ENCODE measurements at places on chromosomes 3 and 15. TPM values are rescaled to one million over a fixed set of nuclear protein-coding genes. Genes with fewer than 3 reads are reported as not detected.
A peak's percentile ranks its signal among the peaks of the same experiment; 100 is the strongest.

TLR9 gene
- 26.5 TPM for total RNA-seq

DPPA2 gene
- not detected for total RNA-seq

GADL1 gene
- total RNA-seq = not detected

PLS1 gene
- total RNA-seq = 1.4 TPM

PRSS50 gene
- not detected for total RNA-seq

PLA1A gene
- not detected for total RNA-seq

GPR149 gene
- not detected for total RNA-seq

C3orf52 gene
- 0.07 TPM for total RNA-seq

SPINK8 gene
- total RNA-seq = not detected

ADAMTS9 gene
- not detected for total RNA-seq

OSTN gene
- total RNA-seq = not detected

RAD18 gene
- 23.9 TPM for total RNA-seq

TMEM45A gene
- 0.11 TPM for total RNA-seq

FEZF2 gene
- total RNA-seq = not detected

DNA sequence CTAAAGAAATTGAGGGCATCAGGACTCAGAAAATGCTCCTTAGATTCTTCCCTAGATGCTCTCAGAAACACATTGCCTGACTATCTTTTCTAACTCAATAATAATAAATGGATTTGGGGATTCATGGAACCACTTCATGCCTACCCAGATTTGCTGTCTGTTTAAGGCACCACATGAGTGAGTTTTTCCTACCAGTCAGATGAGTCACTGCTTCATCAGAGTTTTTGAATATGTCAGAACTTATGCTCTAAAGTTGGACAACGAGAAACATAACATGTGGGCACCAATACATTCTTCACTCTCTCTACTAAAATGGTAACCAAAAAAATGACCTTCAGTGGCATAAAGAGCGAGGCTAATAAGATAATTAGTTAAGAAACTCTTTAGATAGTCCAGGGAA, 1135.1 kb downstream of the TUSC7 start:
- DNase-seq = no peak

GRCh38 chr3:170033489-170033888, 4.3 kb upstream of the GPR160 start:
- no peak for DNase-seq

DNA sequence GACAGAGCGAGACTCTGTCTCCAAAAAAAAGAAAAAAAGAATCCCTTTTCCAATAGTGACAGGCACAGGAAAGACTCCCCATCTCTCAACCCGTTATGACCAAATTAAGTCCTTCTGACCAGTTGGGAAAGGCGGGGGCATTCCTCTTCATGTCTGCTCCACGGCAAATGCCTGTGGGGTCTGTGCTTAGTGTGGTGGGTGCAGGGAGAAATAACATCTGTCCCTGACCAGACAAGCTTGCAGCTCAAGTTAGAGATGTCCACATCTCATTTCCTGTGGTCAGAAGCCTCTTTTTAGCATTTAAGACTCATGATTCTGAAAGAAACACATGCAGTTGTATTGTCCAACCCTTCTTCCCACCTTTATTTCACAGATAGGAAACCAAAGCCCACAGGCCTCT, 16.2 kb downstream of the PLA1A start:
- no peak for DNase-seq

DNA sequence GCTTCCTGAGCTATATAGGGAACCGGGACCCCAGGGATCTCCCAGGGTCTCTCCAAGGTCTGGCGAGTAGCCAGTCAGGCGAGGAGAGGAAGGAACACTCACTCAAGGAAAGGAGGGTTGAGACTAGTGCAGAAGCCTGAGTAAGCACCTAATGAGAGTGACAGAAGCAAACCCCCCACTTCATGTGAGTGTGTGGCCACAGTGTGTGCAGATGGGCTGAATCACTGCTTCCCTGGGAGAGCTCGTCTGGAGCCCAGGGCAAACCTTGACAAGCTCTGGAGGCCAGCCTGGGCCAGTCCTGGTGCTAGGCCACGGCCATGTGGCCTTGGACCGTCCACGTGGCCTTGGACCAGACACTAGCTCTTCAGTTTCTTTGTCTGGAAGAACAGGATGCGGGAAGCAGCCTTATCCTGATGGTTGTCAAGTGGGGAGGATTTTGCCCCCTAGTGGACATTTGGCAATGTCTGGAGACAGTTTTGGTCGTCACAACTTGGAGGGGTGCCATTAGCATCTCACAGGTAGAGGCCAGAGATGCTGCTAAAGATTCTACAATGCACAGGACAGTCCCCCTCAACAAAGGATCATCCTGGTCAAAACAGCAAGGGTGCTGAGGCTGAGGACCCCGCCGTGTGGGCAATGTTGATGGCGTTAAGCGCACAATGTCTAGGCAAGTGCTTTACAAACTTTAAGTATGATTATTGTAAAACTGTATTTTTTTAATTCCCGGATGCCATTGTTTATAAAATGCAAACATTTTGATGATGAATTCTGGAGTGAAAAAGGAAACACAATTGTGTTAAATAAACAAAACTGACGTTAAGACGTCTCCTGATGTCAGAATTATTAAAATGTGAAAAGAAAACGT, 34.8 kb upstream of the CTSH start:
- peak; percentile 88 for DNase-seq

DNA sequence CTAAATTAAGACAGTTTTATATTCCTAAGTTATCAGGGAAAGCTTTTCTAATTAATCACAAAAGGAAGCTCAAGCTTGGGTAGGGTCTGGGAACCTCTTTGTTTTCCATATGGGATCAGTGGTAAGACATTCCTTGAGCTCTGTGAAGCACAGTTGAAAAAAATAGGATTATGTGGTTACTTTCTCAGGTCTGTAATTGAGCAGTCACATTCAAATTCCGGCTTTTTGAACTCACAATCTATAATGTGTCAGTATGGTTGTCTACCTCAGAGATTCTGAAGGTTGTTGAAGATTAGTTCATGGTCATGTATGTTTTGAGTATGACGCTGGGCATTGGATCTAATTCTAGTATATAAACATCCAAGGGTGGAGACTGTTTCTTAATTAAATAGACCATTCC, 364.5 kb downstream of the LPP start:
- DNase-seq = no peak

DNA sequence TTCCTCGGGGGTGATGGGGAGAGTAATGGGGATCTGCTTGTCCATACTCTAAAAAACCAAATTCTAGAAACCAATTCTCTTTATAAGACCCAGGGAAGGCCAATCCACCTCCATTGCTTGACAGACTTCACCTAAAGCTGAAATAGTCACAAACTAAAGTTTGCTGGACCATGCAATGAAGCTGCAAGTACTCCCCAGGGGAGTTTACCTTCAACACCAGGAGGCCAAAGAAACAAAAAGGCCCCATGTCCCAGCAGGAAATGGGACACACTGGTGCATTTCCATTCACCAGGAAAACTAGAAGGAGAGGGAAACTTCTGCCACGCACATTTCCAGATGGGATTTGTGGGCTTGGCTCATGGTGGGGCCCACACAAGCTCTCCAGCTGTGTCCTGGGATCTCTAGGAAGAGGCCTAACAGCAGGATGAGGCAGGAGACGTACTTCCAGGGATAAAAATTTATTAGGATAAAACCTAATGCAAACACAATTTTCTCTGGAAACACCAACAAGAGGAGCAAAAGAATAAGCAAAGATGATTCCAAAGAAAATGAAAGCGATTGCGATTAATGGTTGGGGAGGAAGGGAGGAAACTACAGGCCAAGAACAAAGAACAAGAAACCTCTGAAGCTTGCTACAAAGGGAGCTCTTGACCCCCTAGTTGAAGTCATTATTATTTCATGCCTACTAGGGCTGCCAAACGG, 238.0 kb upstream of the LRTM1 start:
- no peak for DNase-seq

- peak; percentile 65 for DNase-seq
Measured at GRCh38 chr3:80688814-80689213, 921.0 kb upstream of the ROBO1 start.

DNA sequence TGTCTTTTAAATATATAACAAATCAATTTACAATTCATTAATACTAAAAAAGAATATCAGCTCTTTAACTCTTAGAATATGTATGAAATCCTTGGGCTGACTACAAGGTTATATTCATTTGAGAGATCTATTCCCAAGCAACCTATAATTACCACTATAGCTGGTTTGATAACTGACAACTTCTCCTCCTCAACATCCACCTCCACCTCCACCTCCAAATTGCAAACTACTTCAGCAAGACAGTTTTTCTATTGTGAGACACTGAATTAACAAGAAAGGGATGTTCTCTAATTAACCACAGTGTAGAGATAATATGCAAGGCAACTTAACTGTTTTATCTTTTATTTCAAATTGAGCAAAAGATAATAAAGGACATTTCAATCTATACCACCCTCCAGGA, 284.8 kb upstream of the ARL6 start:
- no peak for DNase-seq

GRCh38 chr15:73589766-73590165, 43.4 kb downstream of the NPTN start:
- no peak for DNase-seq

GRCh38 chr15:86526938-86527690, 447.4 kb downstream of the AGBL1 start:
- DNase-seq = no peak

- peak; percentile 94 for DNase-seq
Measured at GRCh38 chr3:135503760-135504686, 461.5 kb upstream of the PPP2R3A start.

- peak; percentile 80 for DNase-seq
Measured at GRCh38 chr3:112327371-112327951, 5.5 kb upstream of the CD200 start.

DNA sequence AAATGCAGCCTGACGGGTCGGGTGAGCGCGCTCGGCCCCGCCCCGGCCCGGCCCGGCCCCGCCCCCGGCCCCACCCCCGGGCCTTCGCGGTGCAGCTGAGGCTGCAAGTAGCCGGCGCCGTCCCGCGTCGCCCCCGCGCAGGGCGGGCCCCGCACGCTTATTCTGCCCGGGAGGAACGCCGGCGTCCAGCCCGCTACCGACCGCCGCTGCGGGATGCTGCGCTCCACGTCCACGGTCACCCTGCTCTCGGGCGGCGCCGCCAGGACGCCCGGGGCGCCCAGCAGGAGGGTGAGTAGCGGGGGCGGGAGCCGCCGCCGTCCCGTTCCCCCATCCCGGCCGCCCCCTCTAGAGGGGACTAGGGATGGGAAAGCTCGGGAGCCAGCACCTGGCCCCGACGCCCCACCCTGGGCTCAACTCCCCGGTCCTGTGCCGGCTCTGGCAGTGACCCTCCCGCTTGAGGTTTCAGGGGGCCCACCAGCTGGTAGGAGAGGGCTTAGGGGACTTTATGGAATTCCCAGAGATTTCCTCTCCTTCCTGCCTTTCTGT, at the start of gene MYZAP:
Gene MYZAP (plus strand): TSS at position 83 of the 546 bp plus-strand sequence. CDS start 131 bp downstream, at position 214.
- no peak for DNase-seq

- DNase-seq = no peak
Measured at GRCh38 chr15:69656271-69657030, 203.8 kb downstream of the RPLP1 start.

DNA sequence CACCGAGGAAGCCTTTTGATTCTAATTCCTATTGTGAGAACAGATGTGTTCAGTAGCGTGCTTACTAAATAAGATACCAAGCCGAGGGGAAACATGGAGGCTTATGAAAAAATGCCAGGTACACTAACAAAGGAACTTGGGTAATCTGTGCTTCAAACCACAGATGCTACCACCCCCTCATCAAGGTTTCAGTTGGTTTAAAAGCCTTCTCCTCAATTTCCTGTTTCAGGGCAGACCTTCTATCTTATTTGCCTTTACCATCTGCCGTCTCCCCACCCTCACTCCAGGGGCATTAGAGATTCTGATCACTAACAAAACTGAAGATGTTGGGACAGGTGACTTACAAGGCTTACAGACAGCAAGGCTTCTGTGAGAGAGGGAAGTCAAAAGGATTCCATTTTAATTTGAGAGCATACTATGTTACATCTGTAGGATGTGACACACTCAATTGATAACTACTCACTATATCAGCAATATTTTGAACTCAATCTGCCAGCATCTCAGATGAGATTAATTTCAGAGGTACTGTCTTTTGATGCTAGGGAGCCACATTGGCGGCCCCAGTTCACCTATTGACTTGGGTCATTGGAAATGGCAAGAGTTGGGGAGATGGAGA, 60.6 kb upstream of the PLCL2 start:
- no peak for DNase-seq

- no peak for DNase-seq
Measured at GRCh38 chr3:189927975-189928895, 192.5 kb downstream of the P3H2 start.

DNA sequence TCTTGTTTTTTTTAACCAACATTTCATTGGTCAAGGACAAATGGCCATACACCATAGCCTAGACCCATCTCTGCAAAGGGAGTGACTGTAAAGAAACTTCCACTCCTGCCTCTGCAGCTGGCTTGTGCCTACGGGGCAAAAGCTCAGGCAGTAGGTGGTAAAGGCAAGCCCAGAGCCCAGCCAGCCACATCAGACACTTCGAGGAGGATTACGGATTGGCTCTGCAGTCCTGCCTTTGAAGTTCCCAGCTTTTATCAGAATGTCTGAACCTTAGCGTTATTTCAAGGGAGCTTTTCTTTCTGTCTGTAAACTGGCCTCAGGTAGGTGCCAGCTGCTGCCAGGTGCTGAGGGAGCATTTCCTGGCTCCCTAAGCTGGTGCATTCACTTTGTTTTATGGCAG, 15.6 kb downstream of the ZNF710 start:
- DNase-seq = no peak

GRCh38 chr3:66047311-66048050, 8.8 kb upstream of the MAGI1 start:
- no peak for DNase-seq

- DNase-seq = peak; percentile 62
Measured at GRCh38 chr15:74543583-74543982, 2.6 kb downstream of the ARID3B start.

- no peak for DNase-seq
Measured at GRCh38 chr3:30344288-30344687, 262.1 kb upstream of the TGFBR2 start.

DNA sequence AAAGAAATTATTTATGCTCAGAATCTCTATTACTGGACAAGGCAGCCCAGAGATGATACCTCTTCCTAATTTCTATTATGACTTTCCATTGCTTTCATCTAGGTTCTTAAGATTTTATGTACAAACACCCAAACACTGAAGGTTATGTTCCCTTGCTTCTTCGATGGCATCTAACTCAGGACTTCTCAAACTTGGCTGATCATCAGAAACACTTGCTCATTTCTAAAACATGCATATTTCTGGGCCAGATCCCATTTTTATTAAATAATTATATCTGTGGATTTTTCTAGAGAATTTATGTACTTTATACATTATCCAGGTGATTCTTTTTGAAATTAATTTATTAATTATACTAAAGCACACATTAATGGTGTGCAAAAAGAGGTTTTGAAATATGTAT, 482.4 kb upstream of the NR2F2 start:
- DNase-seq = no peak

- no peak for DNase-seq
Measured at GRCh38 chr3:64801856-64802255, 114.1 kb upstream of the ADAMTS9 start.

DNA sequence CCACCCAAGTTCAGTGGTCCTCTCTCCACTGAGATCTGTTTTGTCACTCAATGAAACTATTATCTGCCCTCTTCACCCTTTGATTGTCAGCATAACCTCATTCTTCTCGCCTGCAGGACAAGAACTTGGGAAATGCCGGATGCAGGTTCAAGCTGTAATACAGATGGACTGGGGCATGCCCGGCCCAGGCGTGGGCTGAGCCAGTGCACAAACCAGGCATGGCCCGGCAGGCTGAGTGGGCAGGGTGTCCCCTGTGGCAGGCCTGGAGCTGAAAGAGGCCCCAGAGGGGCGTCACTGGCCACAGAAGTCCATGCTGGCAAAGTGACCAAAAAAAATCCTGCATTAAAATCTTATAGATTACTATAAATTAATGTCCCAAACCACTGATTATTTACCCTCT, 638.9 kb upstream of the EPHA6 start:
- no peak for DNase-seq

GRCh38 chr3:9767418-9767817, 2.3 kb downstream of the CAMK1 start:
- no peak for DNase-seq

All from Karpas-422 (cell line).